ENCODE measurements at places on chromosomes 6 and 20. TPM values are rescaled to one million over a fixed set of nuclear protein-coding genes. Genes with fewer than 3 reads are reported as not detected.
A peak's percentile ranks its signal among the peaks of the same experiment; 100 is the strongest.

NRSN2 gene
- 34.5 TPM for total RNA-seq

CTSA gene
- 116 TPM for total RNA-seq

- DNase-seq, result peak; percentile 36
Observed at GRCh38 chr6:122790028-122790422, 967 bp downstream of the SMPDL3A start.

GRCh38 chr6:148453906-148454305, 111.3 kb downstream of the SASH1 start:
- no peak for DNase-seq

- DNase-seq, result no peak
Observed at GRCh38 chr6:163354761-163355425, 59.6 kb upstream of the QKI start.

DNA sequence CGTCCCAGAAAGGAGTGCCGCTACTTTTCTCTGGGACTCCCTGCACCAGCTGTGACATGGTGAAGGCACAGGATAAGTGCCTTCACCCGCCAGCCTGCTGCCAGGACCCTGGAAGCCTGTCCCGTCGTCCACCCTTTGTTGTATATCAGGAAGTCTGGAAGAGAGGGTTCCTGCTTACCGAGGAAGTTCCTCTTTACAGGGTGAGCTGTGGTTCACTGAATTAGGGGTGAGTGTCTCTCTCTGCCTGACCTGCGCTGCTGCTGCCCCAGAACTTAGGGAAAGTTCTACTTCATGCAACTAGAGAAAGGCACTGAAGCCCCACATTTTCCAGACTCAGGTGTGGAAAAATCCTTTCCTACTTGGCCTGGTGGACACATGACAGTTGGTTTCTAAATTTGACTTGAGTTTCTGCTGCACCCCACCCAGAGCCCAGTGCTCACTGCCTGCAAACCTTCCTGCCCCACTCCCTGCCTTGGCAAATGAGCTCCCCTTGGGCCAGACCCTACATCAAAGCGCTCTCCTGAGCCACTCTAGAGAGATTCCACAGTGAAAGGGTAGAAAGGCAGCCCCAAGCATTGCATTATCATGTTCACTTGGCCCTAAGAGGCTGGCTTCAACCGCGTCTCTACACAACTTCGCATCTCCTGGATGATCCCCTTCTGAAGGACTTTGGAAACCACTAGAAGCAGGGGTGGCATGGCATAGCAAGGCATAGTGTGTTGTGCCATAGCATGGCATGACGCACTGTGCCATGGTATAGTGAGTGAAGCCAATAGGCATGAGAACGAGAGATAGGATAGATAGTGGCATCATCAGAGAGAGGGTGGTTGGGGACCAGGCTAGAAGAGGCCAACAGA, 215.8 kb upstream of the CDYL start:
- no peak for DNase-seq

DNA sequence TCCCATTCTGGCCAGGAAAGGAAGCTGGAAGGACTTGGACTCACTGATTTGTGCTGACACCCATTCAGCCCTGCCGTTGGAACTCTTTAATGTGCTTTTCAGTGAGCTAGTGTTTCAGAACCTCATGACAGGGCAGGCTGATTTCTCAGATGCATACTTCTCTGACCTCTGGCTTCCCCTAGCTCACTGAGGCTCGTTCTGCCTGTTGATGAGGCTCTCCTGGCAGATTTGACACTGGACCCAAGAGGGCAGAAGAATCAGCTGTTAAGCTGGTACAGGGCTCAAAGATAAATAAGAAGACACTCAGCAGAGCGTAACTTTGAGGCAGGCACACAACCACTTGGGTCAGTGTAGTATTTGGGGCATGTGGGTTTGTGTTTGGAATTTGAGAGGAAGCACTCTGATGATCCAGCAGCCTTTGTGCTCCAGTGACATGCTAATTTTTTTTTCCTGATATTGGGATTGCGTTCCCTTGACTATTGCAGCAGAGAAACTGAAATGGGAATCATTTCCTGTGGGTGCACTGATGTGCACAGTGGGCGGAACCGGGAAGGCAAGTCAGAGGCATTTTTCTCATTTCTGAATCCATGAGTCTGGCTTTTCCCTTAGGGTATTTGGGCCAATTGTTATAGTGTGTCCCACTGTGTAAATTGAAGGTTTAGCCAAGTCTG, 80.2 kb downstream of the CARMIL1 start:
- peak; percentile 85 for DNase-seq

Measured in fibroblast of lung (primary cell).